Hypothalamus (tissue), 51 donors: ENCODE measurements at places on chromosomes 3 and 15.

DNA sequence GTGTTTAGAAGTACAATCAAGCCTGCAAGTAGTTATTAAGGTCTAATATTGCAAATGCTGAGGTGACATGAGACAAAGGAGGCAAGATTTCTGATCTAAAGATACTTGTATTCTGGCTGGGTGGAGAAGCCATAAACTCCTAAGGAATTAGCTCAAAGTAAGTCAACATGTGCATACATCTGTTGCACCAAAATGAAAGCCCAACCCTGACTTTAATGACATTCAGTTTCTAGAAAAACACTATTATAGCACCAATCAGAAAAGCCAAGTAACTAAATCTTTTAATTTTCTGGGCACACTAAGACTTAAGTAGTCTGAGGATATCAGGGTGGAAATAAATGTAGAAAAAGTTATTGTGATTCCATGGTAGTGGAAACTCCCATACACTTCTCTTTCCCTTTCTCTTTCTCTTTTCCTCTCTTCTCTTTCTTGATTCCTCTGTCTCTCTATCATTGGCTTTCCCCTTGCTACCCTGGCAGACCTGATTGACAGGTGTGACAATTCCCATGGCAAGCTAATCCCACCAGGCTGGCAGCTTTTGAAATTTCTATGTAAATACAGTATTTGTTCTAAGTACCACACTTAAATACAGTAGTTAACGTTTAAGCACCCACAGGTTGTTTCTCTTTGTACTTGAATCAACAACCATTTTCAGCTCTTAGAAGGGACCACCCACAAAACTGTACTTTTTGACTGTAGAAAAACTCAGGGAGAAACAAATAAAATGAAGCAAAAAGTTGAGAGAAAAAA is 528.4 kb upstream of the SEMA6D start:
- no peak for DNase-seq

DNA sequence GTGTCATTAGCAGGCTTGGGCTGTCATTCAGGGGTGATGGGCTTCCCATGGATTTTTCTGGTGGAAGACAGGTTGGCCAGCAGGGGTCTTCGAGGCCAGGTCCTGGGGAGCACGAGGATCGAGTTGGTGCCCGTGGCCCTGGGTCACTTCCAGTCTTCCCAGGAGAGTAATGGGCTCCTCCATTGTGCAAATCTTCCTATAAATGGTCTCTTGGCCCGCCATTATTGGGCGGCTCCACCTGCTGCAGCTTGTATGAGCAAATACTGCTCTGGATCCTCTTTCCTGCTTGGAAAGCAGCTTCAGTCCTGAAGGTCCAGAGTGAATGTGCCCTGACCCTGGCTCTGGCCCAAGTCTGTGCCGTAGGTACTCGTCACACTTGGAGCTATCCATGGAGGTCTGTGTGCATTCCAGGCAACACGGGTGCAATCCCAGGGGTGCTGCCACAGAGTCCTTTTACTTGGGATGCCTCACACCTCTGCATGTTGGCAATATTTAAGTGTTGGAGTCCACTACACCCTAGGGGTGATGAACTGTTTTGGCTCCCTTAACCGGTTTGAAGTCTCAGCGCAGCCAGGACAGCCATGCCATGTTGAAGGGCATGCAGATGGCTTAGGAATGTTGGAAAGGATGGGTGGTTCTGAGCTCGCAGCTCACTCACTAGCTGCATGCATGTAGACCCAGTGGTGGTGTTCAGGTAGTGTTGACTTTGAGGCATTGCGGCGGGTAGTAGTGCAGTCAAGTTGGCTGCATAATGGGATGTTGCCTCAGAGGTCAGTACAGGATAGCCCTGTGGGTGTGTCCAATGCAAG is 97.6 kb downstream of the SNRPN start:
- DNase-seq: no peak

DNA sequence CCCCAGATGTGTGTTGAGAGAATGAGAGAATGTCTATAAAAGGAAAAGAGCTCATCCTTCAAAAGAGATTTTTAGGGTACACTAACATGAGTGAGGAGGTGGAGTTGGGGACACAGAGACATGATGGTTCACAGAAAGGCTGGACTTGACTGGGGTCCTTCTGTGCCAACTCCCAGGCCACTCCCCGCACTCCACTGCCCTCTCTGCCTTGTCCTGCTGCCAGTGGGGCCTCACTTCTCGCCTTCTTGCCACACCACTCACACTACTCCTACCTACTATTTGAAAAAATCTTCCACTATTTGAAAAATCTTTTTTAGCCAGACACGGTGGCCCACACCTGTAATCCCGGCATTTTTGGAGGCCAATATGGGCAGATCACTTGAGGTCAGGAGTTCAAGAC is 298.1 kb downstream of the EPHB1 start:
- DNase-seq: no peak

- DNase-seq: no peak
These were observed 11.0 kb downstream of the STARD5 start for GRCh38 chr15:81312790-81313543.

- DNase-seq: no peak
These were observed 17.2 kb upstream of the B4GALT4 start for GRCh38 chr3:119257654-119258410.

DNA sequence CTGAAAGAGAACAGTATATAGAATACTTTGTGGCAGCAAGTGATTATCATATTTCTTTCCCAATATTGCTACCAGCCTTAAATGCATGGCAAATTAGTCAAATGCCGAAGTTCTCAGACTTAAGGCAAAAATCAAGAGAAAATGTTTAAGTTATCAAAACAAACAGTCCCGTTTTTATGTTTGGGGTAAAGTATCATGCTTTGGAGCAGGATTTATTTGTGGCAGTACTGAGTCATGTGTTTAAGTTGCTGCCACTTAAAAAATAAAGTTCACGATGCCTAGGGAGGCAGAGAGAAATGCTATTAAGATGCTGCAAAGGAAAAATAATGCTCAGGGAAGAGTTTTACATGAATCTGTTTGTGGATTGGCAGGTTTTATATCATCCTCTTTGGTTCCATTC is 417.4 kb upstream of the MDFIC2 start:
- DNase-seq: no peak

GRCh38 chr15:56886363-56886931 is 32.0 kb upstream of the TCF12 start:
- no peak for DNase-seq

- DNase-seq: no peak
These were observed 183.8 kb upstream of the THBS1 start for GRCh38 chr15:39396979-39397615.

DNA sequence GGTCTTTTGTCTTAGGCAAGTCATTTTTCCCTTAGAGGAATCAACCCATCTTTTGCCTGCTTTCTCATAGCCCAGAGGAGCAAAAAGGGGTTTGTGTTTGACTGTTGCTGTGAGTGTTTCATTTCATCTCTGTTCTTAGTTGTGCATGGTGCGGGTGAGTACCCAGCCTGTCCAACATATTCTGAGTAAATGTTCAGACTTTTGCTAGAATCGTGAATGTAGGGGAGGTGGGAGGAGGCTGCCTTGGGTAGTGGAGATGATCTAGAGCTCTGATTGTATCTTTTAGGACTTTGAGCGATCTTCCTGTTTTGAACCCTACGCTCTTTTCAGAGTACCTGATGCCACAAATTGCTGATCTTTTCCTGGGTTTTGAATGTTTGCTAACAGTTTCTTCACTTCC is 123.1 kb downstream of the ZNF609 start:
- DNase-seq: no peak

- no peak for DNase-seq
These were observed 8.2 kb downstream of the C3orf22 start for GRCh38 chr3:126550488-126551051.

GRCh38 chr3:138377804-138378203 is 29.4 kb downstream of the MRAS start:
- no peak for DNase-seq

DNA sequence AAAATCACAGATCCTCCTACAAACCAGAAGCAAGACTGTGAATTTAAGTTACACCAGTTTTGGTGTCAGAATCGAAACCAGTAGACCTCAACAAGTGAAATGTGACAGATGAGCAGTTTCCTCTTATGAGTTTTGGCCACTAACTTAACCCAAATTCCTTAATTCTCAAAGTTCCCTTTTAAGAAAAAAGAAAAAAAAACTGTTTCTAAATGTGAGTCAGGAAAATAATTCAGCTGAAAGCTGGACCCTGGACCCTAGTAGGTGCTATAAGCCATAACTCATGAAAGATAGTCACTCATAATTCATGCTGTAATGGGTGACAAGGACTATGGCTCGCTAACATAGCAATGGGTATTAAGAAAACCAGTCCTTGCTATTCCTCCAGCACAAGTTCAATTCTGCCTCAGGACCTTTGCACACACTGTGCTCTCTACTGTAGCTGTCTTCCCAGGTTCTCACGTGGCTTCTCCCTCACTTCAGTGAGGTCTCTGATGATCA is 9.0 kb upstream of the THRB start:
- DNase-seq: no peak

DNA sequence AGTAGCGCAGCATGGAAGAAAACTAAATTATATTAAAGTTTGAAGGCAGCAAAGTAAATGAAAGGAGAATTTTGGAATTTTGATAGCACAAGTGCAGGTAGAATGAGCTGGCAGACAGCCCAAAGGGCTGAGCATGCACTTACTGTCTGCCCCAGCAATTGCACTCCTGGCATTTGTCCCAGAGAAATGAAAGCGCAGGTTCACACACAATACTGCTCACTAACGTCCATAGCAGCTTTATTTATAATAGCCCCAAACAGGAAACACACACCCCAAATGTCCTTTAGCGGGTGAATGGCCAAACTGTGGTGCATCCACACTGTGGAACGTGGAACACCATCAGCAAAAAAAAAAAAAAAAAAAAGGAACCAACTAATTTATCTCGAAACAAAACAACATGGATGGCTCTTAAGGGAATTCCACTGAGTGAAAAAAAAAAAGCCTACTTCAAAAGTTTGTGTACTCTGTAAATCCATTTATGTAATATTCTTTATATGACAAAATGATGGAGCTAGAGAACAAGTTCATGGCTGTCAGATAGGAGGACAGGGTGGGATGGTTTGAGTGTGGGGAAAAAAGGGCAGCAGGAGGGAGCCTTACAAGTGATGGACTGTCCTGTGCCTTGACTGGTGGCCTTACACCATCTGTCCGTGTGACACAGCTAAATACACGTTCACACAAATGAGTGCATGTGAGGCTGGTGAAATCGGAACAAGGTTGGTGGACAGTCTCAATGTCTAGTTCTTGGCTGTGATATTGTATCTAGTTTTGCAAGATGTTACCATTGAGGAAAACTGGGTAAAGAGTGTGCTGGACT is 6.0 kb upstream of the TM2D3 start:
- no peak for DNase-seq
